ENCODE measurements at places on chromosomes 3 and 15.

- no peaks in the 10 kb centered on the region for H3K4me1 ChIP-seq
- no peaks in the 10 kb centered on the region for H3K36me3 ChIP-seq
- H3K27me3 ChIP-seq: no peaks in the 10 kb centered on the region
- no peak overlapping the region for H3K27ac ChIP-seq
Observed at GRCh38 chr3:126142652-126143051, 37.7 kb downstream of the ALDH1L1 start.

- H3K27ac ChIP-seq: no peak overlapping the region
- H3K4me1 ChIP-seq: peaks cover 19% of the 10 kb centered on the region
- H3K27me3 ChIP-seq: no peaks in the 10 kb centered on the region
- H3K36me3 ChIP-seq: no peaks in the 10 kb centered on the region
- DNase-seq: no peak
Observed at GRCh38 chr15:67241132-67241855, 13.2 kb downstream of the AAGAB start.

GRCh38 chr3:143924522-143925285 lies 46.9 kb upstream of the DIPK2A start:
- H3K36me3 ChIP-seq: no peaks in the 10 kb centered on the region
- DNase-seq: no peak
- no peaks in the 10 kb centered on the region for H3K4me1 ChIP-seq

DNA sequence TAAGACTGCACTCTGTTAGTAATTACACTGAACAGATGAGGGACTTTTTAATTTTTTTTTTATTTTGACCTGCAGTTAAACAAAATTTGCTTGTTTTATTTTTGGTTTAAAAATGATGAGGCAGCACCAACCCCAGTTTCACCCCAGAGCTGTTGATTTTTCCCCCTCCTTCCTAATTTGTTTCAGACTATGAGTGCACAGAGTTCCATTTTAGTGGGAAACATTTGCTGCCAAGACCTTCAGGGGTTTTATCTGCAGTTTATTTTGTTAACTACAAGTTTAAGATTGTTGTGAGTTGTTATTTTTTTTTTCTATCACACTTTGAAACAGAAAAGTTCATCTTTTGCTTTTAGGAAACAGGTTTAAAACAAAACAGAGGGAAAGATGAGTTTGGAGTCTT lies 455.9 kb upstream of the NR2F2 start:
- no peak overlapping the region for H3K4me3 ChIP-seq
- H3K4me1 ChIP-seq: no peaks in the 10 kb centered on the region
- no peaks in the 10 kb centered on the region for H3K27me3 ChIP-seq
- no peak overlapping the region for H3K27ac ChIP-seq

GRCh38 chr3:33355611-33356010 lies 78.4 kb downstream of the FBXL2 start:
- H3K4me3 ChIP-seq: no peak overlapping the region
- H3K27me3 ChIP-seq: no peaks in the 10 kb centered on the region
- peak; percentile 28 for DNase-seq
- peaks cover 14% of the 10 kb centered on the region for H3K4me1 ChIP-seq
